ENCODE measurements at places on chromosomes 11 and 22. TPM values are rescaled to one million over a fixed set of nuclear protein-coding genes. Genes with fewer than 3 reads are reported as not detected.
A peak's percentile ranks its signal among the peaks of the same experiment; 100 is the strongest.

DNA sequence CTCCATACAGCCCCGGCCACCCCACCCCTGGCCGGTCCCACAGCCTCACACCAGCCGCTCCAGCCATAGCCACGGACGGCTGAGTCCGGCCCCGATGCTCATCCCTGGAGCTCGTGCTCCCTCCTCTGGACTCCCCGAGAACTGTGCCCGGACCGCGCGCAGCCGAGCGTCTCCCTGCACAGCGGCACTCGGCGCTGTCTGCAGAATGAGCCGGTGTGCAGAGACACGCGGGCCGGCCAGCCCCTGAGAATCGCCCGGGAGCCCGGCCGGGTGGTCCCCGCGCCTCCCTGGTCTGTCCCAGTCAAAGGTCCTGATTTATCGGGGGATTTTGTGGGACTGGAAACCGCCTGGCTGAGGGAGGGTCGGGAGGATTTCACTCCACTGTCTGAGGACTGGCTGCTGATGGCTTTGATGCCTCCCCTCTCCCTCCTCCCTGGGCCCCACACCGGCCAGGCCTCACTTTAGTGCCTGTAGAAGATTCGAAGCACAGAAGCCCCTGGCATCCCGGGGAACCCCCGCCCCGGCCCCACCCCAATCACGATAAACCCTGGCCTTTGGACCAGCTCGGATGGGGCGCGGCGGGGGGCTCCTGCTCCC is 102.7 kb downstream of the BRD1 start:
- peak; percentile 68 for DNase-seq

DNA sequence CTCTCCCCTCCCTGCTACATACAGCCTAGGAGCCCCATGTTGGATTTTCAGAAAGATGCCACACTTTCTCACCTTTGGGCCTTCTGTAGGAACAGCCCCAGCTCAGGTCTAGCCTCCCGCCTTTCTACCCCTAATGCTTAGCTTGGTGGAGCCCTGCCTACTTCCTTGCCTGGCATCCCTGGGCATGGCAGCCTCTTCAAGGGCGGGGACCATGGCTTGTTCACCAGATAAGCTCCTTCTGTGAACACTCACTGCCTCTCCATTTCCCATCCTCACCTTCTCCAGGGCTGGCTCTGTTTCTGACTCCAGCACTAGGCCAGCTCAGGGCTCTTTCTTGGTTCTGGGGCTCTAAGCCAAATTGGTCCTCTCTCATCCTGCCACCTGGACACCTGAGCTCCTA is 1.4 kb downstream of the SEPTIN3 start:
- no peak for DNase-seq

GRCh38 chr11:44575288-44575672 is 9.8 kb downstream of the CD82 start:
- no peak for DNase-seq

The BARX2 gene
- not detected for total RNA-seq

DNA sequence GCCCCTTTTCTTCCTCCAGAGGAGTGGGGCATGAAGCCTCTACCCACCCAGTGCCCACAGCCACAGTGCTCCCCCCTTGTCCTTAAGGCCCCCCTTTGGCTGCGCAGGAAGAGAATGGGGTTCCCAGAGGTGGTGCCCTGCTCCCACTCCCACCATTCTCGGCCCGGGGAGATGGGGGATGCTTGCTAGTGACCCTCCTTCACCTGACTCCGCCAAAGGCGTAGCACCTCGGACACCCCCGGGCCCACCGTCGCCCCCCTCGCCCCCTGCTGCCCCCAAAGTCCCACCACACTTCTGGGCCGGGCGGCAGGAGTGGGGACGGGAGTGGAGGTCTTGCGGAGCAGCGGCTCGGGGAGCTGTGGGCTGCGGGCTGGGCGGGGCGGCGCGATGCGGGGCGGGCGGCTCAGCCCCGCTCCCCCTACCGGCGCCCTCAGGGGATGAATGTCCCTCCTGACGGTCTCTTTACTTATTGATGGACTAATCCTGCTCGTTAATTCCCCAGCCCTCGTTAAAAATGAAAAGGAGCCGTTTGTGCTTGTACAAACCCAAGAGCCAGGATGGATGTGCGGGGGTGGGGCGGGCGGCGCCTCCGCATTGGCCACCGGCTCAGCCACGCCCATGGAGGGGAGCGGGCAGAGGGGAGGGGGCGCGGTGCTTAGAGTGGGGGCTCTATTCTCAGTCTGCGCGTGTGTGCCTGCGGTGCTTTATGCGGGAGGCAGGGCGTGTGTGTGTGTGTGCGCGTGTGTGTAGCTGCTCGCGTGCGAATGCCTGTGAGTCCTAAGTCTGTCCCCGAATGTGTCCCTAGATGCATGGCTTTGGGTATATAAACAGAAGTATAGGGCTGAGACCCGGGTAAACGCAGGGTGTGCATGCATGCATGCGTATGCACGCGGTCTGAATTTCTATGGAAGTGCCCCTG is 25.6 kb downstream of the SYT7 start:
- DNase-seq: no peak

DNA sequence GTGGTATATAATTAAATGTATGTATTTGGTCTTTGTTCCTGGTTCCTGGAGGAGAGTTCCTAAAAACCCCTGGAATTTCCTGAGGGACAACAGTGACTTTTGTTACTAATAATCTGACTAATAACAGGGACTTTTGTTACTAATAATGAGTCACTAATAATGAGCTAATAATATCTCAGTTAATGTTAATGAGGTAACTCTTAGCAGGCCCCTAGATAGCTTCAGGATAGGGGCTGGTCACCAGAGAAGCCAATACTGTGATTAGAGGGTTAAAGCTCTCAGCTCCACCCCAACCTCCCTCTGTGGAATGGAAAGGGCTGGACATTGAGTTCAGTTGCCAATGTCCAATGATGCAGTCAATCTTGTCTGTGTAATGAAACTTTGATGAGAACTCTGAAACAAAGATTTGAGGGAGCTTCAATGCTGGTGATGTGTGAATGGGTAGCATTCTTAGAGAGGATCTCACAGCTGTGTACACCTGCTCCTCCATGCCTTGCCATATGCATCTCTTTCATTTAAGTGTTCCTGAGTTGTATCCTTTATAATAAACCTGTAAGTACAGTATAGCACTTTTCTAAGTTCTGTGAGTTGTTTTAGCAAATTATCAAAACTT is 1431.4 kb upstream of the TENM4 start:
- DNase-seq: no peak

DNA sequence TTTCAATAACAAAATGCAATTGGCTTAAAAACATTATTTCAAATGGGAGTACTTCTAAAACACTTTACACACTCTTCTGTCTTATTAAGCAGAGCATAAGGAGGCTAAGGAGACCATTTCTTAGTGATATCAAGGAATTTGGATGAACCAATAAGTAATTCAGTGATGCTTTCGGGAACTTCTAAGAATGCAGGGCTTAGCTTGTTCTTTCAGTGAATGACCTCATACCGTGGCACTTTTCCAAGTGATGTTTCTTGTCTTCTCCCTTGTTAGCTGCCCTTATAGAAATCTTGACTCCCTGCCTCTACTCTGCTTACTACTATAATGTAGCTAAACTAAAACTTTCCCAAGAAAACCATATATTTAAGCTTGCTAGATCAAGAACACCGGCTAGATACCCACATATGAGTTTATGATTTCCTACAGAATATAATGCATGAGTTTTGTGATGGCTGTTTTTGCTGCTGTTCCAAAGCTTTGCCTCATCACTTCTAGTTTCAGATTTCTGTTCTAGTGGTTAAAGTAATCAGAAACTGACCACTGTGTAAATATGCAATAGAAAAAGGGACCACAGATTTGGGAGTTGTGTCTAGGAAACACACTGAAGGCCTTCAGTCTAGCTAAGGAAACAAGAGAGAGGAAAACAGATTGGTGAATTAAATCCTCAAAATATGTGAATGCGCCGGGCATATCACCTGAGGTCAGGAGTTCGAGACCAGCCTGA is 37.5 kb upstream of the STK33 start:
- no peak for DNase-seq

The P2RY6 gene
- not detected for total RNA-seq

The SGSM1 gene
- 0.12 TPM for total RNA-seq

GRCh38 chr11:77092382-77092781 is 10.3 kb upstream of the OMP start:
- DNase-seq: no peak

DNA sequence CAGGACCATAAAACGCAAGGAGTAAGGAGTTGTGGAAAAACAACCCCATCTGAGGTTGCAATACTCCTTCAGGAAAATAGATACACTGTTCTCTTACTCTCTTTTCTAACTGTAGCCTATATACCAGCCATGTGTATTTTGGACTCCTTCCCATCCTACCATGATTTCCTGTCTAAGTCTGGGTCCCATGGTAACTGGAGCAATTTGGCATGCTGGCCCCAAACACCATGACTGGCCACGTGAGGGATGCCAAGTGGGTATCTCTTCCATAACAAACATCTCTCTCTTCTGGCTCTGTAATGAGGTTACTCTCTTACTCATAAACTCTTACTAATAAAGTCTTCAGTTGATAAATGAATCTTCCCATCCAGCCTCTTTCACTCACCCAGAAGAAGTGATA is 26.5 kb downstream of the ABTB2 start:
- no peak for DNase-seq

DNA sequence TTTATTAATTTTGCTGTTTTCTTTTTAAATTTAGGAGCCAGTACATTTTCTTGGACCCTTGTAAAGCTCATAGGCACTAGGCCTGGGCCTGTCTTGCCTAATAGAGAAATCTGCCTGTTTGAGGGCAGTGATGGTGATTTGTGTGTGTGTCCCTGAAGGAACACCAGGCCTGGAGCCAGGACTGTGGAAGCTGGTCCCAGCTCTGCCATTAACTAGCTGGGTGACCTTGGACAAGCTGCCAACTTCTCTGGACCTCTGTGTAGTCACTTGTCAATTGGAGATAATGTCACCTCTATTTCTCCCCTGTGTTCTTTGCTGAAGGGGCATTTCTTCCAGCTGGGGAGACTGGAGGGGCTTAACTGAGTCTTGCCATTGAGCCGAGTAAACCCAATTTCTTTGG is 16.0 kb upstream of the FTH1 start:
- DNase-seq: no peak

DNA sequence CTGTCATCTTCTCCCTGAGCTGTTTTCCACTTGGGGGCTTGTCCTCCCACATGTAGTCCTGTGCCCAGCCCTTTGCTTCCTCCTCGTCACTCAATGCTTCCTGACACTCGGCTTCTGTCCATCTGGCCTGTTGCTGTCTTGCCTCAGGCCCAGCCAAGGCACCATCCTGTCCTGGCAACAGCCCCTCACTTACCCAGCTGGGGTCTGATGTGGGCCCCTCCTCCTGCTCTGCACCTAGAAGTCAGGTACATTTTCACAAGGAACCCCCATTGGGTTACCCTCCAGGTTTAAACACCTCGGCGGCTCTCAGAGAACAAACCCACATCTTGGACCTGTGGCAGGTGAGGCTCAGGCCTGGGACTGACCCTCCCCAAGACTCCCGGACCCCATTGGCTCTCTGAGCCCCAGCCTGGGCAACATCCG is 784.8 kb downstream of the TBC1D22A start:
- DNase-seq: no peak

DNA sequence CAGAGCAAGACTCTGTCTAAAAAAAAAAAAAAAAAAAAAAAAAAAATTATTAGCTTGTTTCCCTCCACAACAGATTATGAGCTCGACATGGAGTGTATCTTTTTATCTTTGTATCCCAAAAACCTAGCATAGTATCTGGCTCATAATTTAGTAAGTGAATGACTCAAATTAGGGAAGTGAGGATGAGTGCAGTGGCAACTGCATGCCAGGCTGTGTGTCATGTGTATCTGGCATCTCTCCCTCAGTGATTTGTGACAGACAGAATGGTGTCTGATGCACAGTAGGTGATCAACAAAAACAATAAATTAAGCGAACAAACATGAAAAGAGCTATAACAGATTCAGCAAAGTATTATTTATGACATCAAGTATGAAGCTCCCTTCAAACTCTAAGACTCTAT is 7.2 kb downstream of the STK33 start:
- DNase-seq: no peak

- DNase-seq: no peak
Observed at GRCh38 chr11:9222654-9223053, 42.5 kb downstream of the DENND5A start.

DNA sequence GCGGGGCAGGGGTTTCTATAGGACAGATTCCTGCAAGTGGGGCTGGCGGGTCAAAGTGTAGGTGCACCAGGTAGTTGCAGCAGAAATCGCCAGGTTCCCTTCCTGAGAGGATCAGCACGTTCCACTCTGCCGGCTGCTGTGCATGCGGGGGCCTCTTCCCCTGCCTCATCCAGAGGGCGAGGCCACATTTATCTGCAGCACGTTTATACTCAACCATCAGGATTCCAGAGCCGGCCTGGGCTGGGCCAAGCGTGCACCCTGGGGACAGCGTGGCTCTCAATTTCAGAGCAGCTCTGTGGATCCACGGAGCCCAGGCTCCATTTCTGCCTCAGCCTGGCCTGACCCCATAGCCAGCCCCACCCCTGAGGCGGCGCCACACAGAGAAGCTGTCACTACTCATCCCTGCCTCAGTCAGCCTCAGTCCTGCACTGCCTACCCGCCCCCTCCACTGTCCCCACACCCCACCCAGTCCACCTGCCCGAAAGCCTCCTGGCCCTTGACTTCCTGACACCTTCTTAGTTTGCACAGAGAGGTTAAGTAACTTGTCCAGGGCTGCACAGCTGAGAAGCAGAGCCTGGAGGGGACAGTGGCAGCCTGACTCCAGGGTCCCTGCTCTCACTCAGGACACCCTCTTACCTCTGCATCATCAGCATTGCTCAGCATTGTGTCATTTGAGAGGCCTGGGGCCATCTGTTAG is 45.9 kb upstream of the RTL6 start:
- DNase-seq: no peak

The WNT11 gene
- not detected for total RNA-seq

The EHF gene
- total RNA-seq: 0.47 TPM

DNA sequence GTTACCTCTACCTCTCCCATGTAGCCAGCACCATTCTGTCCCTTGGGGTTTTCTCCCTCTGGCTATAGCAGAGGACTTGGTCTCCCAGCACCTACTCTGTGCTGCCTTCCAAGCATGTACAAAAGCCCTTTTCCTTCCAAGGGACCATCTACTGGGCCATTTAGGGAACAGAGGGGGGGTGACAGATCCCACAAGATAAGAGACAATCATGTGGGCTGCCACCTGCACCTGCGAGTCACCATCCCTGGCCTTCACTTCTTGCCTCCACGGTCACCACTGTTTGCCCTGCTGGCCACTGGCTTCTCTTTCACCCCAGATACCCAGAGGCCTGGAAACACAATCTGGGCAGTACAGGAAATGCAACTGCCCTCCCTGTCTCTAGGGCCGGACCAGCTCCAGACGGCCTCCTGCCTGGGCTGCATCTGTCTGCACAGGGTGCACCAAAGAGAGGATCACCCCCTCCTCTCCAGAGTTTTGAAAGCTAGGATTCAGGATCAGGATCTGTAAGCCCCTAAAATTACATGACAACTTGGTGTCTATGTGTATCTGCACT is 160.8 kb upstream of the NECTIN1 start:
- no peak for DNase-seq

The C11orf87 gene
- total RNA-seq: not detected

DNA sequence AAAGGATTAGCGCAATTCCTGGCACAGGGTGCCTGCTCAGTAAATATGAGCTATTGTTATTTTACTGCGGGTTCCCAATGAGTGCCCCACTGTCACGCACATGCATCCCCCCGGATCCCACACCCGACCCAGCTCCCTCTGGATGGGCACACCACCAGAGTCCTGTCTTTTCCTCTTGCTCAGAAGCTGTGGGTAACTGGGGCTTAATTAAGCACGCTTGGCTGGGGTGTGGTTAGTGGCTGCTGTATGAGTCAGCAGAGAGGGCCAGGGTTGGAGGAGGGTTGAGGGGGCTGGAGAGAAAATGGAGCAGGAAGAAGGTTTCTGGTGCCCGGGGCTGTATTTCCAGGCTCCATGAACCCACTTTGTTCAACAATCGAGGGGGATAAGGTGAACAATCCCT is 30.3 kb upstream of the NECTIN1 start:
- no peak for DNase-seq
